ENCODE measurements at places on chromosomes 16 and 17.

- DNase-seq, result no peak
These were observed 1.7 kb downstream of the CDT1 start for GRCh38 chr16:88805340-88805715.

DNA sequence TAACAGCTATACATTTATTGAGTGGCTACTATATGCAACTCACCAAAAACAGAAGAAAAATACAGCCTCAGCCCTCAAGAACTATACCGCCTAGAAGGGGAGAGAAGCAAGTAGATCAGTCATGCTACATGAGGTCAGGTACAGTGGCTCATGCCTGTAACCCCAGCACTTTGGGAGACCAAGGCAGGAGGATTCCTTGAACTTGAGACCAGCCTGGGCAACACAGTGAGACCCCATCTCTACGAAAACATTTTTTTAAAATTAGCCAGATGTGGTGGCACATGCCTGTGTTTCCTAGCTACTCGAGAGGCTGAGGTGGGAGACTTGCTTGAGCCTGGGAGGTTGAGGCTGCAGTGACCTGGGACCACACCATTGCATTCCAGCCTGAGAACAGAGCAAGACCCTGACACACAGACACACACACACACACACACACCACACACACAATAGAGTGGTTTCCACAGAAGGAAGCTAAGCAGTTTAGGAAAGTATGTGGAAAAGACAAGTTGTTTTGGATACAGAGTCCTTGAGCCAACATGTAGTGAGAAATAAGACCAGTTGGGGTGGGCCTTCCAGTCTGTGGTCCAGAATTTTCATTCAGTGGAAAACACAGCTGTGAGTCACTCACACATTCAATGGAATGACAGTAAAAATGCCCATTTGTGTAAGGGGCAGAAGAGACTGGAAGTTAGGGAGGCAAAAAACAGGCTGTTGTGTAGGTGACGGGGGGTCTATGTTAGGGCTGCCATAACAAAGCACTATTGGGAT, 10.7 kb upstream of the SNTB2 start:
- DNase-seq, result peak; percentile 67

GRCh38 chr16:52422307-52422706, 124.6 kb downstream of the TOX3 start:
- no peak for DNase-seq

- no peak for DNase-seq
These were observed 747.5 kb upstream of the EEF2KMT start for GRCh38 chr16:5845046-5845445.

- peak; percentile 60 for DNase-seq
These were observed 1.2 kb downstream of the BRIP1 start for GRCh38 chr17:61862105-61862574.

DNA sequence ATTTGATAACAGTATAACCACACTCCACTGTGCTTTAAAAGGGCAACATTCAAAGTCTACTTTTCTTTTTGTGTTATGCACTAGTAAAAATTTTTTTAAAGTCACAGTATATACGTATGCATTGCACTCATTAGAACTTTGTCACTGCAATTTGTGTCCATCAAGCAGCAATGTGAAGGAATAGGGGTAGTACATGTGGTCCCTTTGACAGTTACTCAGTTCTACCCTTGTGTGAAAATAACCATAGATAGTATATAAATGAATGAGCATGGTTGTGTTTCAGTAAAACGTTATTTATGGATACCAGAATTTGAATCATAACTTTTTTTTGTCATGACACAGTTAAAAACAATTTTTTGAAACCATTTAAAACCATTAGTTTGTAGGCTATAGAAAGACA, 30.7 kb downstream of the NFATC3 start:
- DNase-seq, result no peak

DNA sequence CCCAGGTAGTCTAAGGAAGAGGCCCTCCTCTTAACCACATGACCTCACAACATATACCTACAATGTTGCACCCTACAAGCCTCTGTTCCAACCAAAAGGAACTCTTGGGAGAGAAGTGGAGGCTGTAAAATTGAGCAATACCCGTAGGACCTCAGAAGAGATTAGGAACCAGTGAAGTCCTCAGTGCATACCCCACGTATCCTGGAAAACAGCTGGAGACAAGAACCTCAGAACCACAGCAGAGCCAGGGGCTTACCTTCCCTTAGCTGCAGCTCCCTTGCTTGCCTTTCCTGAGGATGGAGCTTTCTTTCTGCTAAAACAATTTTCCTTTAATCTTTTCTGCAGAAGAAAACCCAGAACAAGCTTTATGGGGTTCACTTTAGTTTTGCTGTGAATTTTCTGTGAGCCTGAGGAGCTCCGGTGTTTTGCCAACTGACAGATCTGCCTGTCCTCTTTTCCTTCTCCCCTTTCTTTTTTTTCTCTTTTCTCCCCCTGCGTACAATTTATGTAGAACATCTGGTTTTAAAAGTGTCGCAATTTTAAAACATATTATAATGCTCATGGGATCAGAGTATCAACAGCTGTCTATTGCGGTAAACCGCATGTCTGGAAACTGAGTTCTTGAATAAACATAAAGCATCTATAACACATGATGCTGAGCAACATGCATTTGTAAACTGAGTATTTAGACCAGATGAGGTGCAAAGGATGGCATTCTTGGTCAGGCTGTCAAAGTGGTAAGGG, 226.4 kb upstream of the MAF start:
- DNase-seq, result no peak

Data from ELR (cell line).